Large intestine (tissue), 12 donors: ENCODE measurements at places on chromosomes 11 and 22.

- H3K4me1 ChIP-seq = no peaks in the 10 kb centered on the region
- no peak overlapping the region for H3K4me3 ChIP-seq
- H3K36me3 ChIP-seq = no peaks in the 10 kb centered on the region
- peak; percentile 5 for DNase-seq
- no peaks in the 10 kb centered on the region for H3K27me3 ChIP-seq
Observed at GRCh38 chr11:31340903-31341572, 28.5 kb downstream of the DCDC1 start.

DNA sequence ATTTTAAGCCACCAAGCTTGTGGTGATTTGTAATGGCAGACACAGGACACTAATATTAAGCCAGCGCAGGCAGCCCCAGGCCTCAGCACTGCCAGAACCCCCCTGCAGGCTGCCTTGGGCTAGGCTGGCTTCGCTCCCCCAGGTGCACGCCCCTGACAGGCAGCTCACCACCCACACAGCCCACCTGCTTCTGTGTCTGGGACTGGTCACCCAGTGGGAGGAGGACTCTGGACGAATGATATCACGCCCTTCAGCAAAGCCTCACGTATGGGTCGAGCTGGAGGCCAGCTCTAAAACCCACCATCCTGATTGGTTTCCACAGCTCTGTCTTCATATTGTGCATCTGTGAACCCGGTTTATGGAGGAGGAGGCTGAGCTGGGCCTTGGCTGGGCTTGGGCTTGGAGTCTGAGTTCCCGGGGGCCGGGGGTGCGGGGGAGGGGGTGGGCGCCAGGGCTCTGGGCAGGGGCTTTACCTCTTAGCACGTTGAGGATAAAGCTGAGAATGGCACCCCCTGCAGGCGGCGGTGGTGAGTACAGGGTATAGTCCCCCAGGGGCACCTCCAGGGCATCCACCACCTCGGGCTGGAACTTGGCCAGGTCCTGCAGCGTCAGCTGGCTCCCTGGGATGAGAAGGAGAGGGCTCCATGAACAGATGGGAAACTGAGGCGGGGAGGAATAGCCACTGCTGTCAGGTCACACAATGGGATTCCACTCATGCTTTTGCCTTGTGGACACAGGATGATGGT, 13.8 kb downstream of the GGT5 start:
- DNase-seq = peak; percentile 6
- no peaks in the 10 kb centered on the region for H3K4me1 ChIP-seq
- H3K36me3 ChIP-seq = no peaks in the 10 kb centered on the region

GRCh38 chr11:80843266-80843974, 1402.6 kb upstream of the TENM4 start:
- H3K27me3 ChIP-seq = no peaks in the 10 kb centered on the region
- no peaks in the 10 kb centered on the region for H3K4me1 ChIP-seq
- H3K27ac ChIP-seq = no peak overlapping the region
- no peak overlapping the region for H3K4me3 ChIP-seq

DNA sequence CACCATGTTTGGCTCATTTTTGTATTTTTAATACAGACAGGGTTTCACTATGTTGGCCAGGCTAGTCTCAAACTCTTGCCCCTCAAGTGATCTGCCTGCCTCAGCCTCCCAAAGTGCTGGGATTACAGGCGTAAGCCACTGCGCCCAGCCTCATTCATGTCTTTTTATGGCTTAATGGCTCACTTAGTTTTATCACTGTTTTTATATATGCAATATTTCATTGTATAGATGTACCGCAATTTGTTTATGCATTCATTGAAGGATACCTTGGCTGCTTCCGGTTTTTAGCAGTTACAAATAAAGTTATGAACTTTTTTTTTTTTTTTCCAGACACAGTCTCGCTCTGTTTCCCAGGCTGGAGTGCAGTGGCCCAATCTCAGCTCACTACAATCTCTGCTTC, 5.5 kb upstream of the TCN2 start:
- no peak overlapping the region for H3K27ac ChIP-seq
- no peaks in the 10 kb centered on the region for H3K36me3 ChIP-seq
- H3K4me3 ChIP-seq = no peak overlapping the region
- H3K27me3 ChIP-seq = no peaks in the 10 kb centered on the region
- H3K4me1 ChIP-seq = peaks cover 5% of the 10 kb centered on the region

DNA sequence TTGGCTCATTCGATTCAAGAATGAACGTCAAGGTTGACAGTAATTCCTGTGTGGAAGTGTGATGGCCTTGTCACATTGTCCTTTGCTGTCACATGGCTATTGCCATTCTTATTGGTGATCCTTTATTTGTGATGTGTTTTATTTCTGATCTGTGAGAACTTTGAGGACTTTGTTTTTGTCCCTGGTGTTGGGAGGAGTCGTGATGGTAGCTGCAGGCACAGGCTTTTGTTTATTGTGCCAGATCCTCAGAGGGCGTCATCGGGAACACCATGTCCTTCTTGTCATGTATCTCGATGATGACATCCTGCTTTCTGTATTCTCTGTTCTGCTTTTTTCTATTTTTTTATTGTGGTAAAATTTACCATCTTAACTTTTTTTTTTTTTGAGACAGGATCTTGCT, 5.6 kb downstream of the PICK1 start:
- H3K27me3 ChIP-seq = no peaks in the 10 kb centered on the region
- no peak overlapping the region for H3K27ac ChIP-seq
- peaks cover 6% of the 10 kb centered on the region for H3K4me1 ChIP-seq
- no peak for DNase-seq
- H3K36me3 ChIP-seq = peaks cover 53% of the 10 kb centered on the region

DNA sequence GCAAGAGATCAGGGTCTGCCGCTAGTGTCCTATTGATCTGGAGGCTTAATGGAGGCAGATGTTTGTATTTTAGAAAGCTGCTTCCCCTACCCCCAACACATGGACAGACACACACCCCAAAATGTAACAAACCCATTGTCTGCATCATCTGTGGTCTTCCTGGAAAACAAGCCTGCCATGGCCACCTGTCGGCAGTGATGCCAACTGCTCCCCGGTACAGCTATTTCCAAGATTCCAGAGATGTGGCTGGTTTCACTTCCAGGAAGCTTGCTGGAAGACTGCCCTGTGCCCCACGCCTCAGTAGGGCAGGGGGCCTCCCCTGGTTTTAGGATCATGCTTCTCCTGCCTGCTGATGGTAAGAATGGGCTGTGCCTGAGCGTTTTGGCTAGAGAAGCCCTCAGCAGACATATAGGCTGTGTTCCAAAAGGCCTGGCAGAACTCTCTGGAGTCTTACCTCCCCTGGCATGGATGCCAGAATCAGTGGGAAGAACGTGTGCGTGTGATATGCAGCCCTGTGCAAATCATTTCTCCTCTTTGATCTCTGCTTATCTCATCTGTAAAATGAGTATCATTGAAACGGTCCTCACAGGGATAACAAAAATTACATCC, 108.6 kb downstream of the FBXO7 start:
- H3K27me3 ChIP-seq = no peaks in the 10 kb centered on the region
- DNase-seq = no peak
- no peaks in the 10 kb centered on the region for H3K36me3 ChIP-seq
- H3K4me3 ChIP-seq = no peak overlapping the region

GRCh38 chr11:47607380-47607779, 13.2 kb upstream of the C1QTNF4 start:
- H3K4me3 ChIP-seq = no peak overlapping the region
- no peak overlapping the region for H3K27ac ChIP-seq
- no peaks in the 10 kb centered on the region for H3K4me1 ChIP-seq
- H3K27me3 ChIP-seq = no peaks in the 10 kb centered on the region
- peaks cover 13% of the 10 kb centered on the region for H3K36me3 ChIP-seq

GRCh38 chr22:37747080-37747714, 50.3 kb downstream of the TRIOBP start:
- no peak for DNase-seq
- H3K36me3 ChIP-seq = peaks cover 13% of the 10 kb centered on the region
- H3K27ac ChIP-seq = peak overlapping the region; percentile 68
- H3K4me3 ChIP-seq = peak overlapping the region; percentile 97
- no peaks in the 10 kb centered on the region for H3K27me3 ChIP-seq
- H3K4me1 ChIP-seq = peaks cover 28% of the 10 kb centered on the region

- no peak overlapping the region for H3K4me3 ChIP-seq
- no peaks in the 10 kb centered on the region for H3K4me1 ChIP-seq
- no peaks in the 10 kb centered on the region for H3K27me3 ChIP-seq
- H3K36me3 ChIP-seq = no peaks in the 10 kb centered on the region
- H3K27ac ChIP-seq = no peak overlapping the region
- DNase-seq = no peak
Observed at GRCh38 chr11:104549019-104549418, 349.2 kb downstream of the CASP12 start.

- no peak overlapping the region for H3K4me3 ChIP-seq
- no peak overlapping the region for H3K27ac ChIP-seq
- no peak for DNase-seq
- H3K27me3 ChIP-seq = no peaks in the 10 kb centered on the region
Observed at GRCh38 chr11:111923351-111923788, 4.7 kb downstream of the C11orf52 start.

DNA sequence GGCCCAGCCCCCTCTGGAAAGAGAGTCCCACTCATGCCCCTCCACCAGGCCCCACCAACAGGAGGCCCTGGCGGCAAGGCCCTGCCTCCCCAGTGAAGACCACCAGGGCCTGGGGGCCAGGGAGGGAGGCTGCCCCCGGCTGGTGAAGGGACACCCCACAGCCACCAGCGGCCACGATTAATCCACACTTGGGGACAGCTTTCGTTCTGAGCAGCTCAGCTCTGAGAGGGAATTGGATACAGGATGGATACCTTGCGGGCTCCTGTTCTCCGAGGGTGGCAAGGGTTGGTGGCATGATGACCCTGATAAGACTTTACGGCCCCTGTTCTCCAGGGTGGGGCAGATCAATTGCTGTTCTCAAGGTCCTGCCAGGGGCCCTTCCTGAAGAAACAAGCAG, 6.9 kb upstream of the NLRP6 start:
- H3K36me3 ChIP-seq = no peaks in the 10 kb centered on the region
- H3K4me3 ChIP-seq = no peak overlapping the region
- peaks cover 33% of the 10 kb centered on the region for H3K4me1 ChIP-seq
- peak overlapping the region; percentile 98 for H3K27ac ChIP-seq
- no peaks in the 10 kb centered on the region for H3K27me3 ChIP-seq

DNA sequence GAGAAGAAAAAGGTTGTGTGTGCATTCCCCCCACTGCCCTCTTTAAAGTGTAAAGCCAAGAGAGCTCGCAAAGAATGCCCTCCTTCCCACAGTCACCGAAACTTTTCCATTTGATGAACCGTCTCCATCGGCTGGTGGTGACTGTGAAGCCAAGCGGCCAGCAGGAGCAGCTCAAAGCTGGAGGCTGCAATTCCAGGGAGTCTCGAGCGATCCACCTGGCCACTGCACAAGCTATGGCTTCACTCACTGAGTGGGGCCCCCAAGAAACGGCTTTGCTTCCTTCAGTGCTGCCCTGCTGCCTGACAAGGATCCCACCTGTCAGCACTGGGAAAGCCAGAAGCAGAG, 117.7 kb downstream of the ABTB2 start:
- peaks cover 8% of the 10 kb centered on the region for H3K27me3 ChIP-seq
- H3K36me3 ChIP-seq = no peaks in the 10 kb centered on the region

GRCh38 chr11:118484405-118484804, 42.9 kb upstream of the TTC36 start:
- H3K4me1 ChIP-seq = no peaks in the 10 kb centered on the region
- H3K27ac ChIP-seq = no peak overlapping the region
- no peak overlapping the region for H3K4me3 ChIP-seq
- H3K36me3 ChIP-seq = peaks cover 53% of the 10 kb centered on the region
- no peak for DNase-seq
- no peaks in the 10 kb centered on the region for H3K27me3 ChIP-seq

DNA sequence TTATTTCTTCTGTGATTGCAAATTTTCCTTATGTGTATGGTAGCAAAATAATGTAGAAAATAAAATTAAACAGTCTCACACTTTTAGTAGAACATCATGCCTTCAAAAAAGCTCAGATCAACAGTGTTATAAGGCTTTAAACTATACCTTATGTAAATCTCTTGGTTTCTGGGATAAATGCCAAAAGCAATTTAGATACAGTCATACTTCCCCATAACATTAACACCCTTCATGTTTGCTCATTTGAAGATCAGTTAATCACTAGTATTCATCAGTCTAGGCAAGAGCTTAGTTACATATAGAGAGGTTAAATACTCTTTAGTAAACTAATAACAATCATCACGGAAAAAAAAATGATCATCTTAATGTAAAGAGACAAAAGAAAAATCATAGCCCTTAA, 421.8 kb upstream of the ANO3 start:
- H3K4me1 ChIP-seq = no peaks in the 10 kb centered on the region
- no peak overlapping the region for H3K4me3 ChIP-seq
- DNase-seq = no peak
- H3K27ac ChIP-seq = no peak overlapping the region

DNA sequence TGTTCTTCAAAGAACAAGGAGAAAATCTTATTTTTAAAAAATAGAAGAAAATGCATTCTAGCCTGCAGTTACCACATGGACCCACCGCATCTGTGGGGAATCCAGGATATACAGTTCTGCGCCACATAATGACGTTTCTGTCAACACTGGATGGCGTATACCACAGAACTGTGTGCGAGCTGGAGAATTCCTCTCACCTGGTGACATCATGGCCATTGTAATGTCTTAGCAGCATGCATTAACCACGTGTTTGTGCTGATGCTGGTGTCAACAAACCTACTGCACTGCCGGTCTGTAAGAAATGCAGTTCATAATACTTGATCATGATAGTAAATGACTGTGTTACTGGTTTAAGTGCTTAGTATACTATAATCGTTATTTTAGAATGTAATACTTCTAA, 174.7 kb downstream of the TBC1D22A start:
- H3K36me3 ChIP-seq = no peaks in the 10 kb centered on the region
- peaks cover 26% of the 10 kb centered on the region for H3K4me1 ChIP-seq
- no peak overlapping the region for H3K4me3 ChIP-seq
- DNase-seq = no peak
- H3K27me3 ChIP-seq = no peaks in the 10 kb centered on the region
- H3K27ac ChIP-seq = peak overlapping the region; percentile 99

DNA sequence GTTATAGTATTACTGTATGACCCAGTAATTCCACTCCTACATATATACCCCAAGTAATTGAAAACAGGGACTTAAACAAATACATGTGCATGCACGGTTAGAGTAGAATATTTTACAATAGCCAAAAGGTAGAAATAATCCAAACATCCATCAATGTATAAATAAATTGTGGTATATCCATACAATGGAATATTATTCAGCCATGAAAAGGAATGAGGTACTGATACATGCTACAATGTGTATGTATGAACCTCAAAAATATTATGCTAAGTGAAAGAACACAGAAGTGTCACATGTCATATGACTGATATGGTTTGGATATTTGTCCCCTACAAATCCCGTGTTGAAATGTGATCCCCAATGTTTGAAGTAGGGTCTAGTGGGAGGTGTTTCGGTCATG, 560.8 kb upstream of the LARGE1 start:
- no peak for DNase-seq
- no peak overlapping the region for H3K27ac ChIP-seq
- no peaks in the 10 kb centered on the region for H3K36me3 ChIP-seq
- H3K4me1 ChIP-seq = no peaks in the 10 kb centered on the region
- no peaks in the 10 kb centered on the region for H3K27me3 ChIP-seq
- H3K4me3 ChIP-seq = no peak overlapping the region
